Right lobe of liver (tissue), 6 donors: ENCODE measurements at places on chromosomes 7 and 10. TPM values are rescaled to one million over a fixed set of nuclear protein-coding genes. Genes with fewer than 3 reads are reported as not detected.

Gene EPDR1
- 22.0 TPM for total RNA-seq

Gene CLDN3
- 31.2 TPM for total RNA-seq

Gene PRRT4
- 0.24 TPM for total RNA-seq

Gene CTBP2
- total RNA-seq: 4.3 TPM

Gene OR2A7
- 4.1 TPM for total RNA-seq

DNA sequence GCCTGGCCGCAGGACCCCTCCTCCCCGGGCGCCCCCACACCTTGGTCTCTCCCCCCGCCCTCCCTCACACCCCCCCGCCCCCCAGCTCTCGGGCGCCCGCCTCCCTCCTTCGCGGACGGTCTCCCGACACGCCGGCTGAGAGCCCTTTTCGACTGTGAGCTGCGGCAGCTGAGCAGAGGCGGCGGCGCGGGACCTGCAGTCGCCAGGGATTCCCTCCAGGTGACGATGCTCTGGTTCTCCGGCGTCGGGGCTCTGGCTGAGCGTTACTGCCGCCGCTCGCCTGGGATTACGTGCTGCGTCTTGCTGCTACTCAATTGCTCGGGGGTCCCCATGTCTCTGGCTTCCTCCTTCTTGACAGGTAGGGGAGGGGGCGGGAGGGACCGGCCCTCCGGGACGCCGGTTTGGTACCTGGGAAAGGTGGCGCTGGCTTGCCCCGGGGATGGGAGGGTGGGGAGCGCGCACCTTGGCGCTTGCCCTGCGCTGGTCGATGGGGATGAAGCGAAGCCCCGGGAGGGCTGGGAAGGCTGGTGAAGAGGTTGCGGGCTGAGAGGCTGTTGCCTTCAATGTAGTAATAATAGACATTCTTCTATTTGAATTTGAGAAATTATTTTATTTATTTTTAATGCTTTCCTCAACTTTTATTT lies at the start of gene BMPER:
TSS of gene BMPER (plus strand) at position 151 of the 644 bp plus-strand sequence. CDS start at position 226, 75 bp downstream.
- H3K36me3 ChIP-seq: no peaks in the 10 kb centered on the region
- peak within 1 kb of the TSS; percentile 58 for H3K27ac ChIP-seq
- peak within 1 kb of the TSS; percentile 51 for H3K4me3 ChIP-seq
- H3K4me1 ChIP-seq: peaks cover 17% of the 10 kb centered on the region
- DNase-seq: peak; percentile 53

GRCh38 chr7:69889338-69889975 lies 291.2 kb downstream of the AUTS2 start:
- no peaks in the 10 kb centered on the region for H3K36me3 ChIP-seq
- DNase-seq: no peak
- no peak overlapping the region for H3K4me3 ChIP-seq
- H3K27me3 ChIP-seq: no peaks in the 10 kb centered on the region

- H3K36me3 ChIP-seq: no peaks in the 10 kb centered on the region
- H3K27me3 ChIP-seq: no peaks in the 10 kb centered on the region
- DNase-seq: no peak
- H3K4me3 ChIP-seq: no peak overlapping the region
Observed at GRCh38 chr10:52376694-52377354, 62.7 kb downstream of the DKK1 start.

- no peaks in the 10 kb centered on the region for H3K4me1 ChIP-seq
- H3K4me3 ChIP-seq: no peak overlapping the region
- no peaks in the 10 kb centered on the region for H3K27me3 ChIP-seq
- no peak for DNase-seq
- no peaks in the 10 kb centered on the region for H3K36me3 ChIP-seq
- H3K27ac ChIP-seq: no peak overlapping the region
Observed at GRCh38 chr7:79425665-79426064, 27.8 kb downstream of the MAGI2 start.

- no peak overlapping the region for H3K4me3 ChIP-seq
- H3K27ac ChIP-seq: no peak overlapping the region
- no peak for DNase-seq
- no peaks in the 10 kb centered on the region for H3K4me1 ChIP-seq
Observed at GRCh38 chr10:22455068-22455857, 110.0 kb downstream of the SPAG6 start.
